Mesangial cell (primary cell): ENCODE measurements at places on chromosomes 1 and 21. TPM values are rescaled to one million over a fixed set of nuclear protein-coding genes. Genes with fewer than 3 reads are reported as not detected.

Gene COL6A1
- total RNA-seq = 269 and 447 TPM in 2 replicates

Gene EPHB2
- total RNA-seq = 141 and 181 TPM in 2 replicates

Gene ZNF678
- total RNA-seq = 4.1 and 9.3 TPM in 2 replicates

Gene GCSAML
- total RNA-seq = not detected in 2 replicates

Gene THEM5
- not detected in 2 replicates for total RNA-seq
